Activated CD4-positive, alpha-beta T cell treated with anti-CD3 and anti-CD28 coated beads for 24 hours (primary cell): ENCODE measurements at places on chromosomes 5 and 9.
A peak's percentile ranks its signal among the peaks of the same experiment; 100 is the strongest.

GRCh38 chr5:79846198-79846521 is 144.9 kb downstream of the MTX3 start:
- no peak for DNase-seq

- no peak for DNase-seq
These were observed 130.7 kb downstream of the TRIM32 start for GRCh38 chr9:116817762-116818161.

DNA sequence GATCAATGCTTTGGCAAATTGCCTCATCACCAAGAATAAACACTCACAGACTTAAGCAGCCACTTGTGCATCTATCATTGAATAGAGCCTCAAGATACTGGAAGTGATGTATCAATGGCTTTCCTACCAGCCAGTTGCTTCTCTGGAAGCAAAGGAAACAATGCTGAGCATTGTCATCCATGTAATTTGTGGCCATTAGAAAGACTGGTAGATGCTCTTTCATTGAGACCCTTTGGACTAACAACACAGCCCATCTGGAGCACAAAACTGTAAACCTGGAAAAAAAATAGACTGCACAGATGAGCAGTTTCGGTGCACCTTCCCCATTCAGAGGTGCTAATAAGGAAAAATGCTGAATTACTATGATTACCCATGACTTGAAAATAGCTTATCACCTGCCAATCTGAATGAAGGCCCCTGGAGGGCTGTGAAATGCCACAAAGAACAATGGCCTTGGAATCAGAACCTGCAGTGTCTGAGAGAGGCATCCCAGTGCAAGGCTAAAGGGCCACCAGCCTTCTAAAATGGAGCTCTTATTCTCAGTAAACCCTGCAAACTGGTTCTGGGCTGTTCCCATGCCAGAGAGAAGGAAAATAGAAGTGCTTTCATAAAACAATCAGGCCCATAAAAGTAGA is 127.5 kb downstream of the RFK start:
- no peak for DNase-seq

- DNase-seq, result no peak
These were observed 39.8 kb downstream of the HMCN2 start for GRCh38 chr9:130305381-130305780.

- DNase-seq, result peak; percentile 55
These were observed 50.1 kb upstream of the SMAD5 start for GRCh38 chr5:136082390-136083193.

GRCh38 chr5:33857037-33857436 is 34.8 kb downstream of the ADAMTS12 start:
- DNase-seq, result no peak

- DNase-seq, result no peak
These were observed 14.6 kb upstream of the TNIP1 start for GRCh38 chr5:151095341-151096000.
